ENCODE measurements at places on chromosomes 2 and 18. TPM values are rescaled to one million over a fixed set of nuclear protein-coding genes. Genes with fewer than 3 reads are reported as not detected.

Gene C1GALT1C1L
- total RNA-seq, result 1.3 TPM

- H3K27ac ChIP-seq, result no peak overlapping the region
- no peak overlapping the region for H3K4me3 ChIP-seq
- no peak for DNase-seq
These were observed 44.6 kb upstream of the SMAD2 start for GRCh38 chr18:47975105-47975504.

- H3K36me3 ChIP-seq, result peaks cover 5% of the 10 kb centered on the region
- DNase-seq, result peak; percentile 79
These were observed 66.7 kb downstream of the ETAA1 start for GRCh38 chr2:67463810-67464209.

GRCh38 chr2:10292033-10292432 is 10.7 kb upstream of the HPCAL1 start:
- peaks cover 21% of the 10 kb centered on the region for H3K4me1 ChIP-seq
- H3K27me3 ChIP-seq, result no peaks in the 10 kb centered on the region
- H3K27ac ChIP-seq, result no peak overlapping the region

- DNase-seq, result no peak
- no peaks in the 10 kb centered on the region for H3K36me3 ChIP-seq
- no peaks in the 10 kb centered on the region for H3K4me1 ChIP-seq
- H3K4me3 ChIP-seq, result no peak overlapping the region
- H3K27me3 ChIP-seq, result no peaks in the 10 kb centered on the region
- H3K27ac ChIP-seq, result no peak overlapping the region
These were observed 12.4 kb downstream of the ARMC9 start for GRCh38 chr2:231210782-231211181.

DNA sequence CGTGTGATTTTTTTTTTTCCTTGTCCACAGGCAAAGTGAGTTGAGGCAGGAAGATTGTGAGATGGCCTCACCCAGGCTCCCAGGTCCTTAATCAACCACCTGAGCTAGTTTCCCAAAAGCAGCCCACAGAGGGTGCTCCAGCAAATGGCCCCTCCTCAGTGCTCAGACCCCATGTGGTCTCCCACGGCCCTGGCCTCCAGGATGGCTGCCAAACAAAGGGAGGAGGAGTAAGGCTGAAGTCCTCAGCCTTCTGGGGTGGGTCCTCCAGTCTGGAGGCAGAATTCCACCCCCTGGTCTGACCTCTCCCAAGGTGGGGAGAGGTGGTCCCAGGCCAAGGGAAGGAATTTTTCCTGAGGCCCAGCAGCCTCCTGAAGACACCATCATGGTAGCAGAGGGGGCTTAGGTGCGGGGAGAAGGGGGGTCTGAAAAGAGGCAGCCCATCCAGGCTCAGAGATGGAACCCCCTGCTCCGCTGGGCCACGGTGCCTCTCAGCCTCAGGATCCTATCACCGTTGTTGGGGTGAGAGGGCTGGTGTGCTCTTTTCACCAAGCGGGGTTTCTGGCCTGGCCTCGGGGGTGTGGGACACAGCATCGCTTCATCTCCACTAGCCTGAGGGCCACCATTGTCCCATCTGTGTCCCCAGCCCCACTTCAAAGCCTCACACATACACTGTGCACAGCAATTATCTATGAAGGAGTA is 2.3 kb downstream of the NGEF start:
- H3K27me3 ChIP-seq, result peaks cover 3% of the 10 kb centered on the region
- H3K4me1 ChIP-seq, result peaks cover 24% of the 10 kb centered on the region
- no peak for DNase-seq

DNA sequence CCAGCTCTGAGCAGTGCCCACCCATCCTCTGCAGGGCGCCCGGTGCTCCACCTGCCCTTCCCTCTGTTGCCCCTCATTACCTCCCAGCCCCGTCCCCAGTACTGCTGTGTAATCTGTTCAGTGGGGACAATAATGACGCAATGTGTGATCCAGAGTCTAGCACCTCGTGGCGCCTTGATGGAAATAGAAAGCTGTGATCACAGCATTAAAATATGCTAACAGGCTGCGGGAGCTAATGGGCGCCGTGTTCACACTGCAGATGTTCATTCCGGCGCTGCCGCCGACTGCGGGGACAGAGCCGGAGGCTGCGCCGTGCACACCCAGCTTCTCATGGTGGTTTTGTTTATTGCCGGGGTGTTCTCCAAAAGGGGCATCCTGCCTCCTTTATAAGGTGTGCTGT is 235.2 kb downstream of the LDLRAD4 start:
- no peaks in the 10 kb centered on the region for H3K36me3 ChIP-seq
- no peaks in the 10 kb centered on the region for H3K4me1 ChIP-seq
- H3K4me3 ChIP-seq, result no peak overlapping the region
- H3K27ac ChIP-seq, result no peak overlapping the region
- no peak for DNase-seq
- peaks cover 50% of the 10 kb centered on the region for H3K27me3 ChIP-seq

DNA sequence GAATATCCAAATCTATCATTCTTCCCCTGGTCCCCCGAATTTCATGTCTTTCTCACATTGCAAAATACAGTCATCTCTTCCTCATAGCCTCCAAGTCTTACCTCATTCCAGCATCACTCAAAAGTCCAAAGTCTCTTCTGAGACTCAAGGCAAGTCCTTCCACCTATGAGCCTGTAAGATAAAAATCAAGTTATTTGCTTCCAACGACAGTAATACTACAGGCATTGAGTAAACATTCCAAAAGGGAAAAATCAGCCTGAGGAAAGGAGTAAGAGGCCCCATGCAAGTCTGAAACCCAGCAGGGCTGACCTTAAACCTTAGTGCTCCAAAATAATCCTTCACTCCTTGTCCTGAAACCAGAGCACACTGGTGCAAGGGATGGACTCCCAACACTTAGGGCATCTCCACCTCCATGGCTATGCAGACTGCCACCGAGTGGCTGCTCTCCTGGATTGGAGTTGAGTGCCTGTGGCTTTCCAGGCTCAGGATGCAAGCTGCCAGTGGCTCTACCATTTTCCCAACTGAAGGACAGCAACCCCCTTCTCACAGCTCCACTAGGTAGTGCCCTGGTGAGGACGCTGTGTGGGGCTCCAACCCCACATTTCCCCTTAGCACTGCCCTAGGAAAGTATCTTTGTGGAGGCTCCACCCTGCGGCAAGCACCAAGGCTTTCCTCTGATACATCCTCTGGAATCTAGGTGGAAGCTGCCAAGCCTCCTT is 16.3 kb downstream of the DTNA start:
- no peak overlapping the region for H3K4me3 ChIP-seq
- H3K27me3 ChIP-seq, result no peaks in the 10 kb centered on the region
- no peaks in the 10 kb centered on the region for H3K36me3 ChIP-seq
- DNase-seq, result no peak
- peaks cover 20% of the 10 kb centered on the region for H3K4me1 ChIP-seq

DNA sequence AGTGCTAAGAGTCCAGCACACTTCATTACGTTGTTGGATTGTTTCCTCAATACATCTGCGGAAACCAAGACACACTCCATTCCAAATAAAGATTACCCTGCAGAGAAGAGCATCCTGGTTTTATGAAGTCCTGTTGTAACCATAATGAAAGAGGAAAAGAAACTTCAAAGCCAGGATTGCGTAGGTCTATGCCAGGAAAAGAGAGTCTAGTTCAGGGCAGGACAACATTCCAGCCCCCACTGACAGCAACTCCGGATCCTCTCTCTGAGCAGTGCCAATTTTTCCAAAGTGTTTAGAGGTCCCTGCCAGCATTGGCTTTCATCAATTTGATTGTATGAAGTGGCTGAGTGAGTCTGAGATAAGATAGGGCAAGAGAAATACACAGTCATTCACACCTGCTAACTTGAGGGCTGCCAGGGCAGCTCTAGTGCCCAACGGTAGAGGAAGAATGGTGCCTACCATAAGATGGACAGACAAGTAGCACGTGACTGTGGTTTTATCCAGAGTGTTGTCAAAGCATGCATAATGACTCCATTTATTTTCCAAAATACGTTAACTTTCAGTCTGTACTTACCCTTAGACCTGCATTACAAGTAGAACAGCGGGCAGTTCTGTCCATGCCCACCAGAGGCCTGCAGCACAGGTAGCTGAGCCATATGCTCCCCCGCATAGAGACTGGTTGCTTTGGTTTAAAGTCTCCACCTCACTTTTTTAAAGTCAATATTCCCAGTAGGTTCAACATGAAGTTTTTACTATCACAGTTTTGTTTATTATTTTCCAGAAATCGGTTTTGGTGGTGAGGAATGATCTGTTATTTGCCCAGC is 23.7 kb downstream of the PIEZO2 start:
- no peaks in the 10 kb centered on the region for H3K36me3 ChIP-seq
- H3K27me3 ChIP-seq, result no peaks in the 10 kb centered on the region
- no peaks in the 10 kb centered on the region for H3K4me1 ChIP-seq
- H3K4me3 ChIP-seq, result no peak overlapping the region
- H3K27ac ChIP-seq, result no peak overlapping the region

Gene SMAD2
- 134 TPM for total RNA-seq

- peaks cover 28% of the 10 kb centered on the region for H3K36me3 ChIP-seq
- peaks cover 45% of the 10 kb centered on the region for H3K4me1 ChIP-seq
- H3K27me3 ChIP-seq, result no peaks in the 10 kb centered on the region
- H3K4me3 ChIP-seq, result no peak overlapping the region
- no peak overlapping the region for H3K27ac ChIP-seq
These were observed 31.7 kb upstream of the ASAP2 start for GRCh38 chr2:9174771-9175437.

Data from Calu3 (cell line).